ENCODE measurements at places on chromosomes 7 and 10. TPM values are rescaled to one million over a fixed set of nuclear protein-coding genes. Genes with fewer than 3 reads are reported as not detected.

GRCh38 chr10:63866747-63867140, 345.5 kb downstream of the REEP3 start:
- H3K36me3 ChIP-seq = no peaks in the 10 kb centered on the region
- H3K27me3 ChIP-seq = peaks cover 14% of the 10 kb centered on the region
- peaks cover 2% of the 10 kb centered on the region for H3K4me1 ChIP-seq
- no peak overlapping the region for H3K27ac ChIP-seq
- DNase-seq = peak; percentile 11

DNA sequence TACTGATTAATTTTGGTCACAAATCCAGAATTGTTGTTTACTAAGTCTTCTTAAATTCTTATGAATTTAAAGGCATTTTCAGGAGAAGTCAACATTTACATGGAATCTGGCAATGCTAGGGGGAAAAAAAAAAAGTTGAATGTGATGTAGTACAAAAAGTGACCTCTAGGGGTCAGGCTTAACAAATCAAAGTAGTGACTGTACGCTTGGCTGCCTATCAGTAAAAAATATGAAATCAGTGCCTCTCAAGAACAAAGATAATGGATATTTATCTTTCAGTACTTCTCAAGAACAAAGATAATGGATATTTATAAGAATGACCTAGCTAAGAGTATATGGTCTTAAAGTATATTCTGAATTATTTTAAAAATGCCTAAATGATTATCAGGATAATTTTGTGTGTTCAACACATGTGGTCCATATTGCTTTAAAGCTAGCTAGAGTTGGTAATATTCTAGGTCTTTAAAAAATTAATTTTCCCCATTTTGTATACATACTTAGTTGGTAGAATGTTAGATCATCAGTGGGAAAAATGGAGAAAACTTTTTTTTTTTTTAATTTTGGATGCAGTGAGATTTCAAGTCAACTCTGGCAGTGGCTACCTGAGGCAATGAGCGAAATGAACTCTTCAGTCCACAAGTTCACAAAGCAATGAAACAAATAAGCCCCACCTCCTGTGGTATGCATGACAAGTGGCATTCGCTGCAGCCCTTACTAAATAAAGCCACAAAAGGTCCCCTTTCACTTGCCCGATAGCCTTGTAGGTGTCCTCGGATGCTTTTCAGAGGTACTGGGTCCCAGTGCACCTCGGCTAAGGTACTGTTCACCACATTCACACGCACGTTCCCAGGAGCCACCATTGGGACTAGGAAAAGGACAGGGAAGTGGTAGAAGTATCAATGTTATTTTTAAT, 51.2 kb upstream of the LAMB4 start:
- H3K36me3 ChIP-seq = peaks cover 7% of the 10 kb centered on the region
- no peaks in the 10 kb centered on the region for H3K27me3 ChIP-seq
- no peak overlapping the region for H3K27ac ChIP-seq
- DNase-seq = peak; percentile 51

- no peaks in the 10 kb centered on the region for H3K36me3 ChIP-seq
- no peaks in the 10 kb centered on the region for H3K27me3 ChIP-seq
- peaks cover 45% of the 10 kb centered on the region for H3K4me1 ChIP-seq
- H3K4me3 ChIP-seq = no peak overlapping the region
Measured at GRCh38 chr10:63205421-63205820, 72.3 kb downstream of the NRBF2 start.

GRCh38 chr10:53899463-53900160, 901.4 kb downstream of the PCDH15 start:
- H3K36me3 ChIP-seq = no peaks in the 10 kb centered on the region
- H3K27ac ChIP-seq = no peak overlapping the region
- no peaks in the 10 kb centered on the region for H3K4me1 ChIP-seq
- DNase-seq = no peak
- H3K4me3 ChIP-seq = no peak overlapping the region

DNA sequence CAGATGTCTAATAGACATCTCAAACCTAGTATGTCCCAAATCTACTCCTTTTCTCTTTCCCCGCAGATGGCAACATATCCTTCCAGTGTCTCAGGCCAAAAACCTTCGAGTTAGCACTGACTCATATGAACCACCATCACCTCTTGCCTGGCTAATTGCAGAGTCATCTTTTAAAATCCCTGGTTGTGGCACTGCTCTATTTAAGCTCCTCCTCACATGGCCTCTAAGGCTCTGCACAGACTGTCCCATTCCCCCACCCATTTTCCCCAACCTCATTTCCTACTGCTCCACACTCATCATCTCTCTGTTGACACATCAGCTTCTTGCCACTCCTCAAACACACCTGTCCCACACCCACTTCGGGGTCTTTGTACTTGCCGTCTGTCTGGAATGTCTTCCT, 16.8 kb upstream of the HBP1 start:
- no peak overlapping the region for H3K4me3 ChIP-seq
- H3K27me3 ChIP-seq = no peaks in the 10 kb centered on the region
- H3K4me1 ChIP-seq = no peaks in the 10 kb centered on the region
- H3K27ac ChIP-seq = no peak overlapping the region

DNA sequence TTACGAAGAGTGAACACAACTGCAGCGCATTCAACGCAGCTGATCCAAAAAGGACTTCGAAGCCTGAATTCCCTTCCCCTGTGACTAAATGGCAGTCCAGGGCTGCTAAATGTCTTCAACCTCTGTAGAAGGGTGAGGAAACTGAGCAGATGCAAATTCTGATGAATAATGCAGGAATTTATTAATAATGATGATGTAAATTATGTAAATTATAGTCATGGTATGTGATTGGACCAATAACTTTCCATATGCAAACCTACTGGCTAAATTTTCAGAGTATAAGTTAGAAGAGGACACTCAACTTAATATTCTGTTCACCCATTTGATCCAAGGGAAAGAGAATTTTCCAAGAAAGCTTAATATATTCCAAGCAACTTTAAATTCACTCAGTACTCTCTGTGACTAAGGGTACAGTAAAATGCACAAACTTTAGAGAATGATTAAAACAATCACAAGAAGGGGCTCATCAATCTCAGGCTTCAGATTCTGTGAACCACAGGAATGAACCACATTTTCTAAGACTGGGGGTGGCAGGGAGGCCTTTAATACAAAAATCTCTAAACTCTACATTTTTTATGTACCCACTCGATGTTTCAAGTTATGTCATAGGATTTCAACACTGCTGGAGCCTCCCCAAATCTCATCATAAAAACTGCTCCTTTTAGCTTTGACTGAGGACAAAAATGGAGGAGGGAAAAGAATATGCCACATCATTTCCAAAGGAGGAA, 3.5 kb downstream of the FGFR2 start:
- DNase-seq = no peak
- H3K4me3 ChIP-seq = peak overlapping the region; percentile 82

- H3K36me3 ChIP-seq = peaks cover 40% of the 10 kb centered on the region
- no peak overlapping the region for H3K27ac ChIP-seq
- H3K4me3 ChIP-seq = no peak overlapping the region
- no peak for DNase-seq
- H3K27me3 ChIP-seq = no peaks in the 10 kb centered on the region
Measured at GRCh38 chr7:138538518-138538917, 78.5 kb downstream of the TRIM24 start.

- peaks cover 12% of the 10 kb centered on the region for H3K36me3 ChIP-seq
- no peak overlapping the region for H3K4me3 ChIP-seq
- H3K27me3 ChIP-seq = no peaks in the 10 kb centered on the region
- no peak for DNase-seq
Measured at GRCh38 chr7:102407910-102408309, 11.7 kb downstream of the PRKRIP1 start.

DNA sequence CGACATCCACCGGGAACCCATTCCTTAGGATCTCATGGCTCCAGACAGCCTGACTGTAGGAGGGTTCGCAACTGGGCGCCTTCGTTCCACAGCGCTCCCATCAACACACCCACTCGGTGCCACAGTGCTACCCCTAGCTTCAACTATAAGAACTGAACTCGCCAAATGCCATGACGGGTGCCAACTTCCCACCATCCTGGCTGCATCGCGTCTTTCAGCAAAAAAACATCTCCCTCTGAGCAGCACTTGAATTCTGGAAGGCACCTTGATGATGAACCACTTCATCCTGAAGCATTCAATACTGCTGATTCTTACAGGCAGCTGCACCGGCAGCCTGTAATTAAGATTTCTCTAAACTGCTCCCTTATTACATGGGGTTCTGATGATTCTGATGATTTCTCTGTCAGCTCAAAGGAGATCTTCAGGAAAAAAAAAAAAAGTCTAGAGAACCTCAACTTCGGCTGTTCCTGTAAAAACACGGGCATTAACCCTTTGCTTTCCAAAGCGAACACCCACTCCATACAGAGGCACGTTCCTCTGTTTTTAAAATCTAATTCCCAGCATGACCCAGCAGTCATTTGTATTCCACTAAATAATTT, 1.3 kb downstream of the CYTH3 start:
- peaks cover 10% of the 10 kb centered on the region for H3K4me1 ChIP-seq
- peaks cover 27% of the 10 kb centered on the region for H3K27me3 ChIP-seq
- no peak overlapping the region for H3K27ac ChIP-seq
- H3K36me3 ChIP-seq = no peaks in the 10 kb centered on the region

DNA sequence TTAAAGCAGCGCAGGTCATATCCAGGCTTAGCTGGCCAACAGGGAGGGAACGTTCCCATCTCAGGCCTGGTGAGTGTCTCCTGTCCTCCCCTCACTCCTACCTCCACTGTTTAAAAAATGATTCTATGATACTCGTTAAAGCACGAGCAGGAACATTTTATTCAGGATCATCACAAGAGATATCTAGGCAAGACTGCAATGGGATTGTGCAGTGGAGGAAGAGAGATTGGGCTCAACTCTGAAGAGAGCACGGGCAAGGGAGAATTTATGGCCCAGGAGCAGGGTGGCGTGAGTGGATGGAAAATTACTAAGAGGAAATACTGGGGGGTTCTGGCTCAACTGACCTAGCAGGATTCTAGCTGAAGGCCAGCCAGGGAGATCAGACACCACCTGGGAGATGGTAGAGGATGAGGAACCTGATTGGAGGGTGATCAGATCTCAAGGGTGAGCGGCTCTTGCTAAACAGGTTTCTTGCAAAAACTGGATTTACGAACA, 9.0 kb upstream of the HSPB1 start:
- no peak for DNase-seq
- no peaks in the 10 kb centered on the region for H3K4me1 ChIP-seq
- no peak overlapping the region for H3K27ac ChIP-seq

GRCh38 chr7:7134046-7134445, 48.3 kb upstream of the C1GALT1 start:
- H3K4me1 ChIP-seq = peaks cover 4% of the 10 kb centered on the region
- H3K36me3 ChIP-seq = no peaks in the 10 kb centered on the region
- no peak for DNase-seq
- H3K4me3 ChIP-seq = no peak overlapping the region

- H3K4me1 ChIP-seq = no peaks in the 10 kb centered on the region
- peak; percentile 10 for DNase-seq
- H3K4me3 ChIP-seq = no peak overlapping the region
- no peaks in the 10 kb centered on the region for H3K27me3 ChIP-seq
- no peak overlapping the region for H3K27ac ChIP-seq
Measured at GRCh38 chr10:90288391-90288933, 569.4 kb downstream of the HTR7 start.

DNA sequence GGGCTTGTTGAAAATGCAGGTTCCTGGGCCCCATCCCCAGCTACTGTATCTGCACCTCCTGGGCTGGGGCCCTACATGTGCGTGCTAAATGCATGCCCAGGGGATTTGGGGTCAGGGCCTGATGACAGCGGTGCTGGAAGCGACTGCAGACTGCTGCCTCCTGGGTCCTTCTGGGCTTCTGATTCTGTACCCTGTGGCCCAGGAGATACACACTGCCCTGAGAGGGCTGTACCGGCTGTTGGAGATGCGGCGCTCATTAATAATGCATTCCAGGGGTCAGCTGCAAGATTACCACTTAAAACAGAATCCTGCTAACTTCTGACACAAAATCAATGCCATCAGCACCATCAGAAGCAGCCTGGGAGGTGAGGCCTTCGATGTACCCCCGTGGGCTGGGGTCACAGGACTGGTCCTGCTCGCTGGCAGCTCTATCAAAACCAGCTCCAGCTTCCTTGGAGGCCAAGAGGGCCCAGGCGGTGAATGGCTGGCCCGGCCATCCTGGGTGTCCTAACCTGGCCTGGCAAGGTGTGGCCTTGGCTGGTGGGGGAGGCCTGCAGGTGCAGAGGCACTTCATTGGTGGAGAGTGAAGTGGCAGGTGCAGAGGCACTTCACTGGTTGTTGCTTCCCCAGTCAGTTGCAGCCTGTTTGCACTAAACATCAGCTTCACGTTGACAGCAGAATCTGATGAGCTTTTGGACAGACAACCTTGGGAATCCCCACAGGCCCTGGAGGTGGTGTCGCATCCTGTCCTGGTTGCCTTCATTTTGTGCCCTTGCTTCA, 79.2 kb downstream of the GLRX3 start:
- no peaks in the 10 kb centered on the region for H3K4me1 ChIP-seq
- DNase-seq = no peak
- no peak overlapping the region for H3K4me3 ChIP-seq
- H3K36me3 ChIP-seq = no peaks in the 10 kb centered on the region
- no peak overlapping the region for H3K27ac ChIP-seq
- no peaks in the 10 kb centered on the region for H3K27me3 ChIP-seq

DNA sequence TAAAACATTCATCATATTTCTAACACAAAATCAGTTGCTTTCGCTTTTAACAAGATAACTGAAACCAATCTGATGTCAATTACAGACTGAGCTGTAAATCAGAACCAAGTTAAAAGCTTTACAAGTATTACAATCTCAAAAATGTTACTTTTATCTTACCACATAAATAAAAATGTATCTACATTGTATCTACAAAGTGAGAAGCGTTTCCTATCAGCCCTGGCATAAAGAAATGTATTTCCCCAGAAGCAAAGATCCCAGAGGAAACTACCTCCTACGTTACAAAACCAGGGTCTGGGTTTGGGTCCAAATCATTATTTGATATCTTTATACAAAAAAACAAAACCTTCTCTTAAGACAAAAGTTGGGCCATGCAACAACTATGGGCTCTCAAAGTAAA, 2.6 kb downstream of the SMURF1 start:
- H3K27me3 ChIP-seq = no peaks in the 10 kb centered on the region
- H3K27ac ChIP-seq = peak overlapping the region; percentile 91
- H3K4me3 ChIP-seq = peak overlapping the region; percentile 96

DNA sequence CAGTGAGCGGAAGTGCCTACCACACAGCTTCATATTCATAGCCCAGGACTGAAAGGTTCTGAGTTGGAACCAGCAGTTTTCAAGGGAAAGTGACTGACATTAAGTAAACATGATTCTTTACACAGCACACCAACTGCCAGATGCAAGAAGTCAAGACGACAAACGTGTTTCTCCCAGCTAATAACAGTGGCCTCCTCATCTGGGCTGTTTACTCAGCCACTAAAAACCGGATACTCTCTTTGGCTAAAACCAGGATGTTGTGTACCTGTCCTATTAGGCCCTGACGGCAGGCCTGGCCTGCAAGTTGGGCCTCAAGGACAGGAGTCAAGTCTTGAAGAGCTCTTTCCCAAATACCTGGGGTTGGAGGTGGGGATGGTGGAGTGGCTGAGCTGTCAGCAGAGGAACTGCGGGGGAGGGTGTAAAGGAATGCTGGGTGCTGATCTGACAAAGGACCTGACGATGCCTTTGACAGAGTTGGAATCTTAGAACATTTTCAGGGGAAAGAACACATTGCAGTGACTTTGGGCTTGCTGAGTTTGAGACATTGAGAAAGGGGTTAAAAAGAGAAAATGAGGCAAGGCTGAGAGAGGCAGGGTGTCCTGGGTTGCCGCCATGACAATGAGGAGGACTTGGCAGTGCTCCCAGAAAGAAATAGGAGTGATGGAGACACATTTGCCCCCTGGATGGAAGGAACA, 57.7 kb downstream of the STEAP1B start:
- H3K4me1 ChIP-seq = peaks cover 8% of the 10 kb centered on the region
- H3K27ac ChIP-seq = no peak overlapping the region
- H3K36me3 ChIP-seq = no peaks in the 10 kb centered on the region
- H3K4me3 ChIP-seq = no peak overlapping the region
- no peak for DNase-seq
- H3K27me3 ChIP-seq = no peaks in the 10 kb centered on the region

The TRRAP gene
- 19.9 TPM for total RNA-seq

The CYP2C19 gene
- not detected for total RNA-seq

The POLR3A gene
- total RNA-seq = 16.0 TPM

The MSMB gene
- not detected for total RNA-seq

The CUZD1 gene
- 0.74 TPM for total RNA-seq
